AG04450 (cell line): ENCODE measurements at places on chromosomes 12 and 14.

- DNase-seq = no peak
These were observed 2.2 kb downstream of the GUCY2C start for GRCh38 chr12:14694145-14694714.

- no peak for DNase-seq
These were observed 565 bp downstream of the CEP83 start for GRCh38 chr12:94458877-94459727.

- DNase-seq = no peak
These were observed 64.1 kb downstream of the SAMD4A start for GRCh38 chr14:54631016-54631415.

DNA sequence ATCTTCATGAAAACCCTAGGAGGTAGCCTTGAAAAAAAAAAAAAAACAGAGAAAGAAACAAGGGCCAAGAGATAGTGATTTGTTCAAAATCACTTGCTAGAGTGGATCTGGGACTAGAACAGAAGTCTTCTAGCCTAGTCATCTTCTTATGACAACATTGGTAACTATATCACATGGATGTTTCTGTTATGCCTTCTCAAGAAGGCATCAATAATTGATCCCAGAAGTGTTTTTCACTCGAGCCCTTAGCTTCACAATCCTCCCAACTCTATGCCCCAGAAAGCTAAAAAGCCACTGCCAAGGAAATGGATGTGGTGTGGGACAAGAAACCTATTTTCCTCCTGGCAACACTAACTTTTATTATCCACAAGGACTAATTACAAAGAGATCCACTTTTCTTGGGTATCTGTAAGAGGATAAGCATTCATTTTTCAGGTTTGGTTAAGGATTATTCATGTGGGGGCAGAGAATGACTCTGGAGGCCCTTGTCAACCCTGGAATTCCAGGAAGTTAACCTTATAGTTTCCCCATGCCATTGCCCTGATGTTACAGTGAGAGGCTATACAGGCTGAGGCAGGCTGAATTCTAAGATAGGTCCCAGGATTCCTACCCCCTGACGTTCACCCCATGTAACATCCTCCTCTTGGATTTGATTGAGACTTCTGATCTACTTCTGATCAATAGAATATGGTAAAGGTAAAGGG lies 67.7 kb upstream of the CPM start:
- peak; percentile 21 for DNase-seq

DNA sequence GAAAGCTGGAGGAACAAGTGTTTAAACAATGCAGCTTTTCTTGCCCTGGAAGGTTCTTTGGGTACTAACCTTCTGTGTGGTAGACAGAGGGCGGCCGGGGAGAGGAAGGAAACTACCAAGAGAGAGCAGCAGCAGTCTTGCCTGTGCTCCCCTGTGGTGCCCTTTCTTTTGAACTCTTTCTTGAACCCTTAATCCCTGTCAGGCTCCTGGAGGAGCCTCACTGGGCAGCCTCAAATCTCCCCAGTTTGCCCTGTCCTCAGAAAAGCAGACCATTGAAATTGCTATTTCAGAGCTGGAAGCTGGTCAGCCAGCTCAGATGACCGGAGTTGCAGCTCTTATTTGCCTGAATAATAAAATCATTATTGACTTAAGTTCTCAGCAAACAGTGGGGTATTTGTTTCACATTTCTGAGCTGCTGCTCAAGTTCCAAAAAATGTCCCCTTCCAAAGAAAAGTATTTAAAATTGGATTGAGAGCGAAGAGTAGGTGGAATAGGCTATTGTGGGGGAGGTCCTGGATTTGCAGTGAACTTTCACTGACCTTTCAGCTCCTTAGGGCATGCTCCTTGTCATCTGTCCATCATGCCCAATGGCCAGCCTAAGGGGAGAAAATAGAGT lies 42.1 kb upstream of the RNASE3 start:
- no peak for DNase-seq

- peak; percentile 74 for DNase-seq
These were observed 2.5 kb downstream of the NUAK1 start for GRCh38 chr12:106136263-106136662.
